Ascending aorta (tissue), 2 donors: ENCODE measurements at places on chromosomes 3 and 15.

DNA sequence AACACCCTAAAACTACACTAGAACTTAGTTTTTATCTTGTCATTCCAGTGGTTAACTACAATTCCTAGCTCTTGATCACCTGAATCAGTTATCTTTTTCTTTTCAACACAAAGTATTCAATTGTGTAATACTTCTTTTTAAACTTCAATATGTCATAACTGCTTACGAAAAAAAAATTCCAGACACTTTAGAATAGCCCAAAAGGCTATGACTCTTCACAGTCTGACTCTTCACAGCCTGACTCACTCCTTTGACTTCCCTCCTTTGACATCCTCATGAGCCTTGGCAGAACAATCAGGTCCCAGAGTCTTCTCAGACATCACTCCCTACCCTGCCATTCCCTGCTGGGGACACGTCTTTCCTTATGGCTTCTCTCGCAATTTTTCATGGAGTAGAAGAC, 727.1 kb downstream of the ROBO1 start:
- H3K4me1 ChIP-seq = no peaks in the 10 kb centered on the region
- DNase-seq = no peak
- H3K27ac ChIP-seq = no peak overlapping the region
- H3K36me3 ChIP-seq = no peaks in the 10 kb centered on the region
- H3K27me3 ChIP-seq = no peaks in the 10 kb centered on the region
- H3K4me3 ChIP-seq = no peak overlapping the region

GRCh38 chr3:69203631-69204314, 81.4 kb upstream of the LMOD3 start:
- no peak overlapping the region for H3K4me3 ChIP-seq
- DNase-seq = no peak
- H3K27me3 ChIP-seq = no peaks in the 10 kb centered on the region
- no peak overlapping the region for H3K27ac ChIP-seq

DNA sequence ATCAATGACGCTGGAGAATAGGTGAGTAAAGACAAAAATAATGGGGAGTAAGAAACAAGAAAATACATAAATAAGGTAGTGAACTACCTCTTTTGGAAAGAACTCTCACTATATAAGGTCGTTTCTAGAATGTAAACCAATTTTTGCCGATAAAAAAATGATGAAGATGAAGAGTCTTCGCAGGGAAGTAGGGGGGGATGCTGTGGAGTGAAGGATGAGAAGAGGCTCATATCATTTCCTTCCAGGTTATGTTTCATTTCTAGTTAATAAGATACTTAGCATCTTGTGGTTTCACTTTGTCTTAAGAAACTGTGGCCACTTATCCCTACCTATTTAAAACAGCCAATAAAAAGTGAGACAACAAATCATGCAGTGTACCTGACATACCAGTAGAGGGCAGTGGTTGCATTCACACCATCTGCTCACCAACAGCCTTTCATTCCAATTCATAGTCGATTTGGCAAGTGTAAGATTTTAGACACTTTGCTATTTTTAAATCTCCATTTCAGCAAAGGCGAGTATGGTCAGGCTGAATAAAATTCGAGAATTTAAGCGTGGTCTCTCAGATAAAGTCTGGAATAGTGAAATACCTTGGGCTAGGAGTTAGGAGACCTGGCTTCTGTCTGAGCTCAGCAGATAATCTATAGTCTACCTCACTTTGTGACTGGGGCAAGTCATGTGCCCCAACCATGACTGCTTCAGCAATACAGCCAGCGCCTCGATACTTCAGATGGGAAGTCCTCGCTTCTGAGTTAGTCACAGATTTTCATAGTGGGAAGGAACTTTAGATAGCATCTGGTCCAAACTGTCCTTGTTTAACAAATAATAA, 28.9 kb upstream of the ICE2 start:
- DNase-seq = no peak
- H3K27me3 ChIP-seq = no peaks in the 10 kb centered on the region
- no peak overlapping the region for H3K4me3 ChIP-seq
- H3K27ac ChIP-seq = peak overlapping the region; percentile 30
- peaks cover 6% of the 10 kb centered on the region for H3K36me3 ChIP-seq

DNA sequence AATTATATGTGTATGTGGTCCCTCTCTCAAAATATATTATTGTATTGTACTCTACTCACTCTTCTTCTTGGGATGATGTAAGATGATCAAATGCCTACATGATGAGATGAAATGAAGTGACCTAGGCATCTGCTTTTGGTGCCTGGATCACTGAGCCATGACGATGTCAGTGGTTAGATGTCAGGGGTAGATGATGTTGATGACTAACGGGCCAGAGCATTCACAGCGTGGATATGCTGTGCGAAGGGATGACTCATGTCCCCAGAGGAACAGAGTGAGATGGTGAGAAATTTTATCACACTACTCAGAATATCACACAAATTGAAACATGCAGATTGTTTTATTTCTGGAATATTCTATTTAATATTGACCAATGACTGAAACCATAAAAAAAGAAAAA, 233.9 kb upstream of the CADM2 start:
- no peak overlapping the region for H3K27ac ChIP-seq
- no peaks in the 10 kb centered on the region for H3K27me3 ChIP-seq
- H3K36me3 ChIP-seq = no peaks in the 10 kb centered on the region
